ENCODE measurements at places on chromosomes 3 and 15.

GRCh38 chr15:96352604-96353405 lies 22.3 kb downstream of the NR2F2 start:
- no peak for DNase-seq

- no peak for DNase-seq
Observed at GRCh38 chr3:9416139-9416780, 18.8 kb downstream of the SETD5 start.

DNA sequence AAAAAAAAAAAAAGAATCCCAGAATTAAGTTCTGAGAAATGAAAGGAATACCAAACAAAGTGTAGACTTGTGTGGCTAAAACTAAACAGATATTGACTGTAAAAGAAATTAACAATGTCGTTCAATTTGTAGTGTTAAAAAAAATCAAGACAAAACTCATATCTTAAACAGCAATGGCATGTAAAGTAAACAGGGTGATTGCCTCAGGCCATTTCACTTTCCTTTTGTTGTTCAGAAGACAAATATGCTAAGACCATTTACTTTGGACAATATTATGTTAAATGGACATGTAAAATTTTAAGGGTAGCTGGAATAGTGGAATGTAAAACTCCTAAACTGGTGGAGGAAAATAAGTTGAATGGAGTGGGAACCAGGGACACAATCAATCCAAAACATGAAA lies 139.1 kb downstream of the RTP4 start:
- DNase-seq: no peak

DNA sequence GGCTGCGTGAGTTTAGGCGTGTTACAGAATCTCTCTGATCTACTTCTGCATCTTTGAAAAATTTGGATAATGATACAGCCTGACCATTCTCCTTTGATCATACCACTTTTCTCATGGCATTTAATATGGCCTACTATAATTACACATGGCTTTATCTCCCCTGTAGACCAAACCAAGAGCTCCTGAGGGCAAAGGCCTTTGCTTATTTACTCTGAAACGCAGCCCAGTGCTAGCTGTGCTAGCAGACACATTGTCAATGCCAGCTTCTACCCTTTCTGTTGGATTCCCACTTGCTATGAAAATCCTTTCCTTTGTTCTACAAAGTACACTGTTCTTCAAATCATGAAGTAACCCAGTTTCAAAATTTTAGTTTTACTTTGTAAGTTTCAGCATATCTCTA lies 16.5 kb upstream of the VGLL4 start:
- no peak for DNase-seq

DNA sequence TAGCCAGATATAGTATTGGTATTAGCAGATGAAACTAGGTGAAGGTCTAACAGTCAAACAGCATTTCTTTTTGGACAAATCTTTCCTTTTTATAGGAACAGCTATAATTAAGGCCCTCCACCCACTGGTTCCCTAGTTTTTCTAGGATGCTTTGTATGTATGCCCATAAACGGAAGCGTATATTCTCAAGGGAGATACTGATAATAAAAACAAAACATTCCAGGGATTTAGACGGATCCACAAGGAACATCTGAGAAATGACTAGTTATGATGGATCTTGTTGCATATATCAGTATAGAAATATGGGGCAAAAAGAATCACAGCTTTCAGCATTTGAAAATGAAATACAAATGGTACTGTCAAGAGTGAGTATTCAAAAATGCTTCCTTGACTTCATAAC lies 22.5 kb downstream of the LRRC28 start:
- DNase-seq: no peak

- no peak for DNase-seq
Observed at GRCh38 chr15:65535192-65535591, 4.9 kb downstream of the HACD3 start.

DNA sequence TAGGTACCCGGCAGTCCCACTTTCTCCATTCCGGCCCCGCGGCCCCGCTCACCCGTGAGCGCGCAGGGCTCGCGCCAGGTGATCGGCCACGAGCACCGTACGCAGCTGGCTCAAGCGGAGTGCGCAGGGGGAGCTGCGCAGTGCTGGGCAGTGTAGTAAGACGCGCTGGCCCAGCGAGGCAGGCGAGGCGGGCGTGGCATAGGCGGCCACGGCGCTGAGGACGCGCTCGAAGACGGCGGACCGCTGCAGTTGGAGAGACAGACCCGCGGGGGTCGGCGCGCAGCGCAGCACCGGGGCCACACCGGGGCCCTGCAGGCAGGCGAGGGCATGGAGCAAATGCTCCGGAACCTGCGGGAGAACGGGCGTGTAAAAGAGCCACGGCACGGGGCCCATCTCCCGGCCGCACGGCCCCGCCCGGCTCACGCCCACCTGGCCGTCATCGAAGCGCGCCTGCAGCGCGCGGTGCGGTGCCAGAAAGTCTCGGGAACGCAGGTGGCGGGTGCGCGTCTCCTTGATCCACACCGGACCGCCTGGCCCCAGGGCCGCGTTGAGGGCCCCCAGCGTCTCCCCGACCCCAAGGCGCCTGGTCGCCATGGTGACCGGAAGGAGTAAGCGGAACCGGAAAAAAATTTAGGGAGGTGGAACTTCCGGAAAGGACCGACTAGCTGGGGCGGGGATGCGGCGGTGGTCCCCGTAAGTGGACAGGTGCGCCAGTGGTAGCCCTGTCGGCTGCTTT lies at the start of gene DALRD3:
TSS of gene DALRD3 (minus strand) at position 610 of the 736 bp plus-strand sequence. CDS start at position 594, 16 bp downstream.
- peak; percentile 63 for DNase-seq

All from CD8-positive, alpha-beta T cell (primary cell).